ENCODE measurements at places on chromosomes 12 and 14.
A peak's percentile ranks its signal among the peaks of the same experiment; 100 is the strongest.

DNA sequence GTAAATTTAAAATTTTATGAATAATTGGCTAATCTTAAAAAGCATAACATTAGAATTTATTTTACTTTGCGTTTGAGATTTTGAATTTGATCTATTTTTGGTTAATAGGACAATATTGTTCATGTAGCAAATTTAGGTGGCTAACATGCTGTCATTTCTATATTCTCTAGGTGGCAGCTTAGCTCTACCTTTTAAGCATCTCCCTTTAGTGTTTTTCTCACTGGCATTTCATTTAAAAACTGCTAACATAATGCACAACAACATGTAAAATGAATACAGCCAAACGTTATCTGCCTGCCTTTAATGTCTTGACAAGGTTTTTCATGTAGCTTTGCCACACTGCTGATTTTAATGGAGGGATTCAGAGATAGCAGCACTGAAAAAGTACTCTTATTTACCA is 272.4 kb upstream of the FBXO33 start:
- DNase-seq = no peak

DNA sequence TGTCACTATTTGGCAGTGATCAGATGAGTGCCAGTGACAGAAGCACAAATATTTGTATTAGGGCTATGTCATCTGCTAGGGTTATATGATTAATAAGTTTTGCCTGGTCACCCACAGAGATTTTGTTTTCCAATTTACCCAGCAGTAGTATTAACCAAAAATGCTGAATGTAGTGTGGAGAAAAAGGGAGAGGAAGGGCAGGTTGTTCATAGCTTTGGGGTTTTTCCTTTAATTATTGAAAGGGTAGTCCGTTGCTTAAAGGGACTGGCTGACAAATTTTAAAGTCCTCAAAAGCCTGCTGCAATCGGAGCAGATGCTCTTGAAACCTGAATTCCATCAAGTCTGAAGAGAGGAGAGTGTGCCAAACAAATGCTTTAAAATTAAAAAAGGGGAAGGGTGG is 237.9 kb upstream of the CCDC196 start:
- no peak for DNase-seq

DNA sequence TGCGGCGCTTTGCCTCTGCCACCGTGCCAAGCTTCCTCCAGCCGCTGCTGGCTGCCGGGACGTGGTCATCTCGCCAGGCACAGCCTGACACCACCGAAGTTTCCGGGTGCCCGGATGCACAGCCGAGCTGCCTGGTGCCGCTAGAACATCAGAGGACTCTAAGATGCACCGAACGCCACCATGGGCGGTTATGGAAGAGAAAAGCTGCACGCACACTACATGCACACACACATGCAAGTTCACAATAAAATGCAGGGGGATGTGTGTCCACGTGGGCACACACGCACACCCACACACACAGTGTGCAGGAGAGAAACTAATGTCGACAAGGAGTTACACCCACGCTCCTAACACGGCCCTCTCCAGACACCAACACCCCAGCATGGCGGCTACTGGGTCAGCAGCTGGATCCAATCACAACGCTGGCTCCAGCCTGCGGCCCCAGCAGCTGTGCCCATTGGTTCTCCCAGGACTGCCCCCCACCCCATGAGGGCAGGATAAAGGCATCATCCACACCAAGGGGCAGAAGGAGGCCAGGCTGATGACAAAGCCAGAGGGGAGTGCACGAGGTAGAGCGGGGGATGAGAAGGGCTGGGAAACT is 82.7 kb downstream of the BCL11B start:
- no peak for DNase-seq

DNA sequence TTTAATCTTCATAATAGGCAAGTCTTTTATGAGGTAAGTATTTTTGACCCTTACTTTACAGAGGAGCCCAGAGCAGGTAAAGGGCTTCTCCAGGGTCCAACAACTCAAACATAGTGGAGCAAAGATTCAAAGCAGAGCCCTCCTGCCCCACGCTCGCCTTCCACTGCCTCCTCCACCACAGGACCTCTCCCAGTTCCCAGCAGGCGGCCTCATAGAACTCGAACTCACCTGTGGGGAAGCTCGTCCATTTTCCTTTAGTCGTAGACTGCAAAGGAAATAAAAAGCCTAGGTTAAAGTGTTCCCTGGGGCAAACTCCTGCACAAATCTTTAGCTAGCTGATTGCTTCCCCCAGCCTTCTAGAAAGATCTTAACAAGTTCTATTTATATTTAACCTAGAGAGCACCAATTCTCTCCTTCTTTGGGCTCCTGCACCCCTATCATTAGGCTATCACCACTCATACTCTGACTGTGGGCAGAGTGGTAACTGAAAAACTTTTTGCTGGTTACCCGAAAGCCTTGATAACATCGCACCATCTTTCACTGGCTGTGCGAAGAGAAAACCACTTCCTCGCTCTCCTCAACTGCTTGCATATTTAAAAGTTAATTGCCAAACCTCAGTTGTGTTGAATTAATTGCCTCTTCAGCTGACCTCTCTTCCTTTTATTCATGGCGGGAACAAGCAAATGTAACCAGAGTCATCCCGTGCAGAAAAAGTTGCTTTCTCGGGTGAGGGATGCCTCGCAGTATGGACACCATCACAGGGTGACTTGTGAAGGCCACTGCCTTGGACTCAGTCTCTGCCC is 299.6 kb downstream of the DPF3 start:
- DNase-seq = no peak

GRCh38 chr12:121611306-121611705 is 15.0 kb upstream of the ORAI1 start:
- peak; percentile 47 for DNase-seq

DNA sequence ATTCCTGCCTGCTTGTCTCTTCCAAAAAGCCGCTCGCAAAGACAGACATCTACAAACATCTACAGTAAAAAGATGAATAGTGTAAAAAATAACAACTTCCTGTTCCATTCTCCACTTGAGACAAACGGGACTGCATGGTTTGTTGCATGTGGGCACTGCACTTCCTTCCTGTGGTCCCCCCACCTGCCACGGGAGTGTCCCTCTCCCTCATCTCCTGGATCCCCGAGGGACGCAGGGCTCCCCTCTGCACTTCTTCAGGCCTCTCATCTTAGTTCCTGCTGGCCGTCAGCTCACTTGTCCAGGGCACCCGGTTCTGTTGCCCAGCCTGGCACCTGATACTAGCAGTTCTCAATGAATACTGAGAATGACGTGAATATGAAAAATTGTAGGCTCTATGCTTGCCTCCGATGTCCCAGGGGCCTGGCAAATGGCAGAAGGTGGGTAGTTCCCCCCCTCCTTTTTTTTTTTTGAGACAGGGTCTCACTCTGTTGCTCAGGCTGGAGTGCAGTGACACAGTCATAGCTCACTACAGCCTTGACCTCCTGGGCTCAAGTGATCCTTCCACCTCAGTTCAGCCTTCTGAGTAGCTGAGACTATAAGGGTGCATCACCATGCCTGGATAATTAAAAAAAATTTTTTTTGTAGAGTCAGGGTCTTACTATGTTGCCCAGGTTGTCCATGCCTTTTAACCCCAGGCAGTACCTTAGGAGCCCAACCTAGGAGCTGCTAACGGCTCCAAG is 3.5 kb upstream of the KLC1 start:
- DNase-seq = peak; percentile 35

DNA sequence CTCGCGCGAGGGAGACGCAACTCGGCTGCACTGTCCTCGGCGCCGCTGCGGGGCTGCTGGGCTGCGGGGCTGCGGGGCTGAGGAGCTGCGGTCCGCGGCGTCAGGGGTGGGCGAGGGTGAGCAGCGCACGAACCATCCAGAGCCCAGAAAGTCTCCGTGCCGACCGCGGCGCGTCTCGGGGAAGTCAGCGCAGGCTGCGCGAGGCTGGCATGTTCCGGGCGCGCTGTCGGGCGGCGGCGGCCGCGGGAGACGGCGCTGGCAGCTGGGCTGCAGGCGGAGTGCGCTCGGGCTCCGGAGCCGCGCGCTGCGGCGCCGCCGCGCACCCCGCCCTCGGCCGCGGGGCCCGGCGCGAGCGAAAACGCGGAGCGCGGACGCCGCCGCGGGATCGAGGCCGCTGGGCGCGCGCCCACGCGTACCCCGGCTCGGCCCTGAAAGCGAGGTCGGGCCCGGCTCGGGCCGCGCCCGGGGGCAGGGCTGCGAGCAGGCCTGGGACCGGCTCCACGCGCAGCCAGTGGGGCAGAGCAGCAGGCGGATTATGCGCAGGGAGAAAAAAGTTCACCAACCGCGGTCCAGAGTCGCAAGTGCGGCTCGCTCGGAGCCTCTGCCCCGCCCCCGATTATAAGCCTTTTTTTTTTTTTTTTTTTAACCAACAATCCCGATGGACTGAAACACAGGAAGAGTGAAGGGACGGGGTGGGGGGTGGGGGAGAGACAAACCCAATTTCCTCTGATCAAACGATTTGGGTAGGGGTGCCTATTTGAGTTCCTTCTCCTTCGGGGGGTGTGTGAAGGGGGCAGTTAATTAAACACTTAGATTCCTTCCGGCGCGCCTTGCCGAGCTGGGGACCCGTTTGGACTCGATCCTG is at the start of gene PRICKLE1:
Gene PRICKLE1 (minus strand): TSS at position 282 of the 865 bp plus-strand sequence. CDS start 117,230 bp downstream, outside the sequence.
- DNase-seq = peak; percentile 71

- DNase-seq = no peak
Measured at GRCh38 chr14:48350971-48351370, 675.6 kb upstream of the MDGA2 start.

DNA sequence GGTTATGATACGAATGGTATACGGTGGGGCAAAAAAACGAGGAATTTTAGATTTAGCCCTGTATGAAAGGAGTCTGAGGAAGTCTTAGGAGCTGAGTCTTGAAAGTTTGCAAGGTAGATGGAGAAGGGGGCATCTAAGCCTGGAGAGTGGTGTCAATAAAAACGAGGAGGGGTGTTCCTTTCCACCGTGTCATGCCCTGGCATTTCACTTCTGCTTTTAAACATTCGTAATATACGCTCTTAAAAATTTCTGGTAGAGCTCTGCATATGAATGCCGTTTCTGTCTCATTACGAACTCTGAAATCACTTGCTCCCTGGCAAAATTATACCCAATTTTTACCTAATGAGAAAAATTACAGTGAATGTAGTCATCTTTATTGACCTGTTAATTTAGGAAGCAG is 170.2 kb downstream of the ERC1 start:
- peak; percentile 3 for DNase-seq

DNA sequence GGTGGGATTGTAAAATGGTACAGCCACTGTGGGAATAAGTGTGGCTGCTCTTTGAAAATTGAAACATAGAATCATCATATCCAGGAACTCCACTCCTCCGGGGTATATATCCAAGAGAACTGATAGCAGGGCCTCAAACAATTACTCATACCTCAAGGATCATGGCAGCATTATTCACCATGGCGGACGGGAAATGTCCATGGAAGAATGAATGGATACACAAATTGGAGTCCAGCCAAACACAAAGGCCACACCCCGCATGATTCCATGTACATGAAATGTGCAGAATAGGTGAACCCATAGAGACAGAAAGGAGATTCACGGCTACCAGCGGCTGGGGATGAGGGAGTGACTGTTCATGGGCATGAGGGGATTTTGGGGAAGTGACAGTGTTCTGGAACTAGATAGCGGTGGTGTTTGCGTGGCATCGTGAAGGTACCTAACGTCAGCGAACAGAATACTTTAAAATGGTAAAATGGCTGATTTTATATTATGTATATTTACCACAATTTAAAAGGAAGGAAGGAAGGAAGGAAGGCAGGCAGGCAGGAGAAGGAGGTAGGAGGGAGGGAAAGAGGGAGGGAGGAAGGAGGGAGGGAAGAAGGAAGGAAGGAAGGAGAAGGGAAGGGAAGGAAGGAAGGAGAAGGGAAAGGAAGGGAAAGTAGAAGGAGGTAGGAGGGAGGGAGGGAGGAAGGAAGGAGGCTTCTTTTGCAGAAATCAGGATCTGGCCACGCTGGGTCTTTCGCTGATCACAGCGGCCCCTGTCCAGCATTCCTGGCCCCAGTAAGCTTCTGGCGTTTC is 14.1 kb upstream of the NCOR2 start:
- no peak for DNase-seq

DNA sequence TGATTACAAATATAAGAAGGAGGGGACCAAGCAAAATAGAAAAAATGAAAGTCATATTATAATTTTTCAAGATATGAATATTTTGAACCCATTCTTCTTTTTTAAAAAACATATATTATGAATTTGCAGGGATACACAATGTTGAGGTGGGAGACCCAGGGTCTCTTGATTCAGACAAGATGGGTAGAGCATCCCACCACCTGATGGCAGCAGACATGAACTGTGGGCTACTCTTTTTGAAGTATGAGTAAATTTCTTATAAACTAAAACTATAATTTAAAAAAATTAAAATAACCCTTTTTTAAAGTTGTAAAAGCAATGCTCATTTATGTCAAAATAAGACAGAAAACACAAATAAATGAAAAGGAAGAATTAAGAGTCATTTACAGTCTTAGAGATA is 202.7 kb upstream of the PRICKLE1 start:
- no peak for DNase-seq

DNA sequence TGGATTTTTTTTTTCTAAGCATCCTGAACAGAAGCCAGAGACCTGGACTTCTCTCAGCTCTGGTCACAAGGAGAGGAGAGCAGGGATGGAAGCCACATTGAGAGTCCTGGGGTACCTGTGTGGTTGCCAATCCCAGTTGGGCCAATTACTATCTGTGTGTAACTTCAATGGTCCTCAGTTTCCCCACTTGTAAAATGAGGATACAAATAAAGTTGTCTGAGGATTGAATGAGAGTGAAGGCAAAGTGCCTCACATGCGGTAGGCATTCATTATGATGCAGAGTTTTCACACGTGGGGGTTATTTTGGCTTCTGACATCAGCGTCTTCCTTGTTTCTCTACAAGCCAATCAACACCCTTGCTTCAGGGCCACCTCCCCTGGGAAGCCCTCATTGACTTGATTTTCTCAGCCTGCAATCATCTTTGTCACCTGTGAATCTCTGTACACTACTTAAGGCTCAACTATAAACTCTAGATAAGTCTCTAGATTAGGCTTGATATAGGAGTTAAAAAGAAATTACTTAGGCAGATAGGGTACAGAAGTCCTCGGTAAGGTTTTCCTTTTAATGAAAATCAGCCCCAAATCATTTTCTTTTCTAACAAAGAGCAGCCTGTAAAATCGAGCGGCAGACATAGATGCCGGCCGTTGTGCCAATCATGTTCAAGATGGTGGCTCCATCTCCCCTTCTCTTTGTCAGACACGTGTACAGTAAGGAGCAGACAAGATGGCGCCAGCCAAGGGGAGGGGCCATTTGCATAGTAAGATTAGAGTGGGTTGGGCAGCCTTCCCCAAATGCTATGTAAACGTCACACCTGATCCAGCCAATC is 37.8 kb upstream of the FICD start:
- DNase-seq = no peak

DNA sequence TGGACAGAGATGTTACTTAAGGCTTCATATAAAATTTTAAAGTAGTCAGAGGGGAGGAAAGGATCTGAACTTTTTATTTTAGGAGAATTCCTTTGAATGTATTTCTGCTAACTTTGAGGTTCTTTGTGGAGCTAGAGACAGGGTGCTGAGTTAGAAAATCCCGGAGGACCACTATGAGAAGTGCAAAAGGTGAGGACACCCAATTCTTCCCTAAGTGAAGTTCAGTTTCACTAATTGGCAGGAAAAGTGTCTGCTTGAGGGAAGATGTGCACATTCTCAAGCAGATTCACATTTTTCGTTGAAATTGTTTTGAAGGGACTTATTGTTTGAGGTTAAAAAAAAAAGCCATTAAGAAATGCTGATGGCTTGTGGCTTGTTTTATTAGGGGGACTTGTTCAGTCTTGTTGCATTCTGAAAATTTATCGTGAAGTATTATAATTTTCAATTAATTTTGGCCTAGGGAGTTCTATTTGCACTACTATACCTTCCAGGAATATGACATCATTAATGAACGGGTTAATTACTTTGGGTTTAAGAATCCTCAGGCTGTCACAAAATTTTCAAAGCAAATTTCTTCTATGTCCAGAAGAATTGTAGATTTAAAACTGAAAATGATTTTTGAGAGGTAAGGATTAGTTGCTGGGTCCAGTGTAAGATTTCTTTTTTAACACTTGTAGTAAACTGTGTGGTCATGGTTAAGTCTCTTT is 1.8 kb downstream of the PCNX1 start:
- no peak for DNase-seq
